Motor neuron (in vitro differentiated cells): ENCODE measurements at places on chromosomes 5 and 9. TPM values are rescaled to one million over a fixed set of nuclear protein-coding genes. Genes with fewer than 3 reads are reported as not detected.

Gene PDCD1LG2
- total RNA-seq: 1.2 and 2.0 TPM in 2 replicates

Gene SLC34A3
- total RNA-seq: 0.19 and 0.29 TPM in 2 replicates

Gene FOXI1
- total RNA-seq: 0.08 and 0.14 TPM in 2 replicates

Gene PPP3R2
- total RNA-seq: 0.14 and 0.16 TPM in 2 replicates

Gene FCN2
- total RNA-seq: 0.21 TPM in 1 of 2 replicates, not detected in the other

Gene SPINK6
- not detected in 2 replicates for total RNA-seq

Gene BTNL8
- 2.0 TPM in 1 of 2 replicates, not detected in the other for total RNA-seq

Gene TMEM174
- not detected in 2 replicates for total RNA-seq

Gene SVEP1
- 2.8 and 2.9 TPM in 2 replicates for total RNA-seq

DNA sequence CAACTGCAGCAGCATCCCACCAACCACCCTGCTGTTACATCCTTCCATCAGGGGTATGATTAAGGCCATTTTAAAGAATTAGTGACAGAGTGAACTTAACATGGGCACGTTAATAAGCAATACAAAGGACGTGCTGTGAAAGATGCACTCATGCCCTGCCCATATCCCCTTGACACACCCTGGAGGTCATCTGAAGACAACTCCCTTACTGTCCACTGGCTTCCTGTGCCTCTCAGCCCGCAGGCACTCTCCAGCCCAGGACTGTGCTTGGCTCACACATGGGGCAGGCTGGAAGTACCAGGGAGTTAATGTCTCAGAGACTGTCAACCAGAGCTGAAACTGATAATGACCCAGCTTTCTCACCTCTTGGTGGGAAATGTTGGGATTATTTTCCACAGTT is 81.8 kb downstream of the TRIM36 start:
- ATAC-seq: peak; percentile 41

DNA sequence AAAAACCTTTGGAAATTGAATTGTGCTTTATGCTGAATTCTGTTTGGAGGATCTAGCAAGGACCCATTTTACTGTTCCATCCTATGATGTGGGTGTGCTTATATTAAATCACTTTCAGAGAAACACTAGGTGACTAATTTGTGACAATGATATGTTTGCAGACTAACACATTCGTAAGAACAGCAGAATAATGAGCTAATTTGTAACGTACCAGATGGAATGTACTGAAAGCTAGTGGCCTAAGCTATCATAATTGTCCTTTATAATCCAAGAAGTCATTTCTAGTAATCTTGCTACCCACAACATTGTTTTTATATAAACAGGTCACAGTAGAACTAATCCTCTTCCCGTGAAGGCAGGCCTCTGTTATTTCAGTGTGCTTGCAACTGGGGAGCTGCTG is 292.5 kb downstream of the PDE4D start:
- no peak for ATAC-seq

DNA sequence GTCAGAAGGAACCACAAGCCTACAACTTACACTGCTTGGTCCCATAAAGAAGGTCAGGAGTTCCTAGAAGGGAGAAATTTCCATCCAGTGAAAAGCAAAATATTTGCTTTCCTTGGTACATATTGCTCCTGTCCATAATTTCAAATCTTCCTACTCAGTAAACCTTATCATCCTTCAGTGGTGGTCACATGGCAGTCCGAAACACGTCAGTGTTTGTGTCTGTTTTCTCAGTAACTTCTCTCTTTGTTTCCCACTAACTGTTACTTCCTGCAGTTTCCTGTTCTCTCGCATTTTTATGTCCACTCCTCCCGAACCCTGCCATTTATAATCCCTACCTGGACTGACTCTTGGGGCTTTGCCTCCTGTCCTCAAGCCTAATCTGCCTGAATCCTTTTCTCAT is 129.1 kb downstream of the FANCC start:
- ATAC-seq: no peak

DNA sequence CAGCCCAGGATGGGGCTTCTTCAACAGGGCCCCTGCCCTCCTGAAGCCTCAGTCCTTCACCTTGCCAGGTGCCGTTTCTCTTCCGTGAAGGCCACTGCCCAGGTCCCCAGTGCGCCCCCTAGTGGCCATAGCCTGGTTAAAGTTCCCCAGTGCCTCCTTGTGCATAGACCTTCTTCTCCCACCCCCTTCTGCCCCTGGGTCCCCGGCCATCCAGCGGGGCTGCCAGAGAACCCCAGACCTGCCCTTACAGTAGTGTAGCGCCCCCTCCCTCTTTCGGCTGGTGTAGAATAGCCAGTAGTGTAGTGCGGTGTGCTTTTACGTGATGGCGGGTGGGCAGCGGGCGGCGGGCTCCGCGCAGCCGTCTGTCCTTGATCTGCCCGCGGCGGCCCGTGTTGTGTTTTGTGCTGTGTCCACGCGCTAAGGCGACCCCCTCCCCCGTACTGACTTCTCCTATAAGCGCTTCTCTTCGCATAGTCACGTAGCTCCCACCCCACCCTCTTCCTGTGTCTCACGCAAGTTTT is 23.6 kb downstream of the PCDHGC5 start:
- peak; percentile 6 for ATAC-seq

GRCh38 chr5:170638051-170638450 is 134.2 kb downstream of the KCNIP1 start:
- ATAC-seq: no peak

- no peak for ATAC-seq
Measured at GRCh38 chr5:132525299-132525724, 18.0 kb downstream of the IL5 start.

- ATAC-seq: no peak
Measured at GRCh38 chr9:36868586-36869282, 165.3 kb downstream of the PAX5 start.

DNA sequence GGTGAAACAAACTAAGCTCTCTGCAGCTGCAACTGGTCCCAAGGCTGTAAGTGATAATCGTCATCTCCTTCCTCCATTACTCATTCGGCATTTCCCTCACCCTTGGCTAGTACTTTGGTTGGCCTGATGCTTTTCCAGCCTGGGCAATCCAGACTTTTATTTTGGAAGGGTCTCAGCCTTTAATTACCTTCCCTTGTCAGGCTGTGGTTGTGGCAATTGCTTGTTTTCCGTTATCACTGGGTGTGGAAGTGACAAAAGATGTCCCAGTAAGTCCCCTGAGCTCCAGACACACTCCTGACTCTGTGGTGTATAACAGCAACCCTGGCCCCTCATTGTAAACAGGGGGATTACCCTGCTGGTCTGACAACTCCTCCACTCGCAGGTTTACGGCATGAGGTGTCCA is 6.3 kb upstream of the FAF2 start:
- peak; percentile 50 for ATAC-seq

DNA sequence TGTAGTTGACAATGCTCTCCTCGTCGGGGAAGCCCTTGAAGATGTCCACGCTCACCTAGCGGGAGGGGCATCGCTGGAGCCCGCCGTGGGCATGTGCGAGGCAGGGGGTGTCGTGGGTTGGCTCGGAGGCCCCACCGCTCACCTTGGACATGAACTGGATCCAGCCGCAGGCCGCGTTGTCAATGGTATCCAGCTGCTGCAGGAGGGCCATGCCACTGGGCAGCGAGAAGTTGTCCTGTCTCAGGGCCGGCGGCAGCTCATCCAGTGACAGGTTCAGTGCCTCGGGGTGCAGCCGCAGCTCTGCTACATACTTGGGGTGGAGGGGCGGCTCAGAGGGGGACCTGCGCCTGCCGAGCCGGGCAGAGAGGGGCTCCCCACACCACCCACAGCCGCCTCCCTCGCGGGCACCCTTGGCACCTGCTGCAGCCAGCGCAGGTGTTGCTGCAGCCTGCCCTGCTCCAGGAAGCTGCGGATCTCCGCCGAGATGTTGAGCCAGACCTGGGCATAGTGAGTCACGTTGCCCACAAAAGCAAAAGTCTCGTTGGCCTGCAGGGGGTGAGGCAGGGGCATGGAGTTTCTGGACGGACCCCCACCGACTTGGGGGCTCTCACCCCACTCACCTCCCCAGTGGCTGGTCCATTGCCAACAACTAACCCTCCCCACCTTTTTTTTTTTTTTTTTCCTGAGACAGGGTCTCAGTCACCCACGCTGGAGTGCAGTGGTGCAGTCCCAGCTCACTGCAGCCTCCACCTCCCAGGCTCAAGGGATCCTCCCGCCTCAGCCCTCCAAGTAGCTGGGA is 9.1 kb downstream of the ABCA2 start:
- ATAC-seq: no peak

DNA sequence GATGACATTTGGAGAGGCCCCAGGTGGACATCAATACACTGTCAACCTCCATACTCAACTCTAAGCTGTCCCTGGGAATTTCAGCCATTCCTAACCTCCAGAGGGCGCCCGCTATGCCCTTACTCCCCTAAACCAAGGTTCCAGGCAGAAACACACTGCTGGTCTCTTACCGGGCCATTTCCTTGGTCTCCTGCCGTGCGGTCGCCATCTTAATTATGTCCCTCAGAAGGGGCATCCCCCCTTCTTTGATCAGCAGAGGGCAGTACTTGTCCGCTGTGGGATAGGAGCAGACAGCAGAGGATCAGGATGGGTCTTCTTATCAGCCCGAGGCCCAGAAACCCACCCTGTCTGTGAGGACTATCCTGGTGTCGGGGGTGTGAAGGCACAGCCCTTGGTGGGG is 9.3 kb upstream of the ZDHHC12 start:
- ATAC-seq: peak; percentile 85

GRCh38 chr9:34016149-34016548 is 32.5 kb downstream of the UBAP2 start:
- no peak for ATAC-seq

DNA sequence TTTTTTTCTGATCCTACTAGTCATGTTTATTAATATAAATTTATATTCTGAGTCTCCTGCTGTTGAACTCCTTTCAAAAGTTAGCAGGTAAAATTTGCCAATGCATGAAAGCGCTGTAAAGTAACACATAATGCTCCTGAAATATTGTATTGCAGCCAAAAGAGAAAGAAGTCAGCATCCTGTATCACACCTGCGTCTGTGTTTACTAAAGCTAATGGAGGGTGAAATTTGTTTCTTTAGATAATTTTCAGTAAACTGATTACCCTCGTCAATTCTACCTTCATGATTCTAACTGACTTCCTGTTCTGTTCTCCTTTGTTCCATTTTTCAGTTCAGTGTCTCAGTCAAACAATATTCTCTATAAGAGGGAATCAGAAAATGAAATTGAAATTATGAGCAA is 415.4 kb downstream of the CDH9 start:
- no peak for ATAC-seq

- no peak for ATAC-seq
Measured at GRCh38 chr9:77864211-77864889, 167.3 kb downstream of the GNAQ start.

DNA sequence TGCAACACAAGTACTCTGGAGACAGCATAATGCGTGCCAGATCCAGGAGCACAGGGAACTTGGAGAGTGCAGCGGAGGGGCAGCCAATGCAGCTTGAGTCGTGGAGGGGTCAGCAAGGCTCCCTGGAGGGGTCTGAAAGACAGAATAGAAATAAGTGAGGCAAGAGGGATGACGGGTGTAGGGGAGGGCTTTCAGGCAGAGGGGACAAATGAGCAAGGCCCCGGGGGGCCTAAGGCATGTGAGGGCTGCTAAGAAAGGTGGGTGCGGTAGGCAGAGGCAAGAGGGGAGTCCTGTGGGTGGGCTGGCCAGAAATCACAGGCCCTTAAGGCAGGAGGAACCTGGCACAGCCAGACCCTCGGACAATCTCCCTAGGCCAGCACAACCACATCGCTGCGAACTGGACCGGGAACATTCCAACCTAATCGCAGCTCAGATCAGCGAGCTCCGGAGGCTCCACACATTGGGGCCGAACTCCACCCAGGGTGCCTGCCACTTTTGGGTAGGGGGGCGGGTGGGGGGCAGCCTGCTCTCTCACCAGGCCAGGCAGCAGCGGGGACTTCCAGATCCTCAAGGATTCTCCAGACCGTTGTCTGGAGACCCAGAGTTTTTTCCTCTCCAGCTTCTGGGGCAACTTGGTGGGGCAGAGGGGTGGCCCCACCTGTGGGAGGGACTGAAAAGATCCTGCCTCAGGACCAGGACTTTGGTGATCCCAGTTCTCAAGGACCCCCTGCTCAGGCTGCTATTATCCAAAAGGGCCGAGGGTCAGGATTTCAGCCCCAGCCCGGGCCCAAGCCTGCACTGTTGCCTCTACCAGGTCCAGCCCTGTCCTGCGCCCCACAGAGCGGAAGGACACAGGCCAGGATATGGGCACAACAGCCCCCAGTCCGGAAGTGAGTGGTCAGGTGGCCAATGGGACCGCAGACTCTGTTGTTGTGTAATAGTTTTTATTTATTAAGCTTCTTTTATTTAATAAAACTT is 22.7 kb upstream of the CYSTM1 start:
- no peak for ATAC-seq

DNA sequence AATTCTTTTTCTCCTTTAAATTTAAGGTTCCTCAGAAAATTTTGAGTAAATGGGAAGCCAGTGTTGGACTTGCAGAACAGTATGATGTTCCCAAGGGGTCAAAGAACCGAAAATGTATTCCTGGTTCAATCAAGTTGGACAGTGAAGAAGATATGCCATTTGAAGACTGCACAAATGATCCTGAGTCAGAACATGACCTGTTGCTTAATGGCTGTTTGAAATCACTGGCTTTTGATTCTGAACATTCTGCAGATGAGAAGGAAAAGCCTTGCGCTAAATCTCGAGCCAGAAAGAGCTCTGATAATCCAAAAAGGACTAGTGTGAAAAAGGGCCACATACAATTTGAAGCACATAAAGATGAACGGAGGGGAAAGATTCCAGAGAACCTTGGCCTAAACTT is 76.0 kb downstream of the NSD1 start:
- no peak for ATAC-seq

DNA sequence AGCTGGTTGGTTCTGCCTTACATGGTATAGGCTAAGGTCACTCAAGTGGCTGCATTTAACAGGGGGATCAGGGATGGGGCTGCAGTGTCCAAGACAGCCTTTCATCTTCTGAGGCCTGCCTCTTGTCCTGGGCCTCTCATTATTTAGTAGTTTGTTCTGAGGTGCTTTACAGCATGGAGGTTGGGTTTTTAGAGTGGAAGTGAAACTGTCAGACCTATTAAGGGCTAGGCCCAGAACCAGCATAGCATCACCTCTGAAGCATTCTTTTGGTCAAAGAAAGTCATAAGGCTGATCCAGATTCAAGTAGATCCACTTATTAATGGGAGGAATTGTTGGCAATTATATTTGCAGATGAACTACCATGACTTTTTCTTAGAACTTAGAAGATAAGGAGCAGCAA is 146.0 kb upstream of the NMUR2 start:
- ATAC-seq: no peak

GRCh38 chr5:84870369-84870768 is 485.7 kb upstream of the EDIL3 start:
- ATAC-seq: no peak

GRCh38 chr9:16192403-16193017 is 639.7 kb downstream of the CCDC171 start:
- peak; percentile 52 for ATAC-seq

GRCh38 chr9:130992682-130993032 is 16.3 kb upstream of the LAMC3 start:
- ATAC-seq: no peak

DNA sequence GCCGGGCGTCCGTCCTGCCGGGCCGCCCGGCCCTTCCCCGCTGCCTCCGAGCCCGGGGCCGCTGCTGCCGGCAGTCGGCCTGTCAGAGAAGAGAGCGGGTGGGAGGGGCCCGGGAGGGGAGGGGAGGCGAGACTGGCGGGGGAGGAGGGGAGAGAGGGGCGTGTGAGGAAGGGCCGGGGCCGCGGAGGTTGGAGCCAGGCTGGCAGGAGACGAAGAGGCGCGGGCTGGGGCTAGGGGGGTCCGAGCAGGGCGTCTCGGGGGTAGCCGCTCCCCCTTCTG is 570 bp downstream of the CREBRF start:
- ATAC-seq: peak; percentile 34
